ENCODE measurements at places on chromosomes 6 and 20.
A peak's percentile ranks its signal among the peaks of the same experiment; 100 is the strongest.

DNA sequence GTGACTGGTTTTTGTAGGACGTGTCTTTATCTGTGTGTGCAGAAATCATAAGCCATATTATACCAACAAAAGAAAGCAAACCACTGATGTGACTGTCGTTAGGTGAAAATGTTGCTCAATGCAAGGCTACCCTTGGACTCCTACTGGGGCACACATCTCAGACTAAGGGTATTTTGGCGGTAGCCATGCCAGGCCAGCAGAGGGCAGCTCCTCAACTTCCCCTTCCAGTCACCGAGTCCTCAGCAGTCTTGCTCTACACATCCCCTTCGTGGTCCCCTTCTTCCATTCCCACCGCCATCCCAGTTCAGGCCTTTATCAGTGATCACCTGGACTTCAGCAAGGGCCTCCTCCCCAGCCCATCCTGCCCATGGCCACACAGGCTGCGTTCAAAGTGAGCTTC lies 113.7 kb upstream of the GGTLC1 start:
- DNase-seq: no peak

DNA sequence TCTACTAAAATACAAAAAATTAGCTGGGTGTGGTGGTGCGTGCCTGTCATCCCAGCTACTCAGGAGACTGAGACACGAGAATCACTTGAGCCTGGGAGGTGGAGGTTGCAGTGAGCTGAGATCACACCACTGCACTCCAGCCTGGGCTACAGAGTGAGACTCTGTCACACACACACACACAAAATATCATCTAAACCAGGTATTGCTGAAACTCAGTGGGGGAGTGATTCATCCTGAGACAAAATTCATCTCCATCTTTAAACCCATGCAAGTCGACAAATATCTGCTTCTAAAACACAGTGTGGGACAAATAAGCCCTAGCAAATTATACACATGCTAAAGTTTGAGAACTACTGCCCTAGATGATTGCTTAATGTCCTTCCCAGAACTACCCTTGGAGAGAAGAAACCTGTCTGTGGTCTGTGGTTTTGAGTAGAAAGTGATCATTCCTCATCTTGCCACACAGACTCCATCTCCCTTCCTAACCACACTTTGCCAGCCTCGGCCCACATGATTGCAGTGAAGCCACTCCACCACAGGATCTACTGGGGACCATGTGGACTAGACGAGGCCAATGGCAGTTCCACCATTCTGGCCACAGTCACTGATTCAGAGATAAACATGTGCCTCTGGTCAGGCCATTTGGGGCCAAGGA lies 130.3 kb downstream of the OPRM1 start:
- no peak for DNase-seq

- DNase-seq: no peak
Observed at GRCh38 chr20:39974966-39975501, 714.0 kb downstream of the MAFB start.

DNA sequence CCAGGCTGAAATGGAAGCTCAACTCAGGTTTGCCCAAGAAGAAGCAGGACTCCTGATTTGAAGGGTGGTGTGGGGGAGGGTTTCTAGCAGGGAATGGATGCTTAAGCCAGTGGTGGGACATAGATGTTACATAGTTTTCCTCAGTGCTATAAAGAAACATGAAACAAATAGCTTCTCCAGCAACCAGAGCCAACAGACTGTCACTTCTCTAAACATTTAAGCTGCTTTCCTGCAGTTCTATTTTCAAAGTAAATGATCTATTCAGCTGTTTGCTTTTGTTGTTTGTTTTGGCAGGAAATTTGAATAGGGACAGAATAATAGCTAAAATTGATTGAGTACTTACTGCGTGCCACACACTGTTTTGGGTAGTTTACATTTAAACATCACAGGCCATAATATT lies 169.0 kb downstream of the UST start:
- no peak for DNase-seq

GRCh38 chr20:48772183-48772976 lies 55.4 kb downstream of the PREX1 start:
- peak; percentile 19 for DNase-seq

GRCh38 chr6:118735320-118735719 lies 83.9 kb upstream of the CEP85L start:
- no peak for DNase-seq

- no peak for DNase-seq
Observed at GRCh38 chr6:167031082-167031709, 32.0 kb downstream of the CEP43 start.

- DNase-seq: no peak
Observed at GRCh38 chr20:10826111-10826510, 152.3 kb upstream of the JAG1 start.

GRCh38 chr20:4427940-4428586 lies 293.6 kb upstream of the PRND start:
- DNase-seq: no peak

DNA sequence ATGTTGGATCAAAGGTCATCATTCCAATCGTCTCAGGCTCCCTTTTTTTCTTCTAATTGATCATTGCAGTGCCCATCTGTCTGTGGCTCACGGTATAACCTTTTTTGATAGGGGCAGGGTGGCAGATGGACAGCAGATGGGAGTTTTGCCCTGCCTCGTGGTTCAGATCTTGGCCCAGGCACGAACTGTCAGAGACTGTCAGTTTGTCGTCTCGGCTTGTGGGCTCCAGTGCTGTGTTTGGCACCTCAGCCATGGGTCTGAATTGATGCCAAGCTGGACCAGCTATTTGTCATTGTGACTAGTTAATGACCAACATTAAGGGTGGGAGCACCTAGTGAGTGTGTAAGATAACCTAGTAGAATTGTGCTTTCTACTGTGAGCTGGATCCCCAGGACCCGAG lies 197.6 kb downstream of the PRL start:
- DNase-seq: no peak

DNA sequence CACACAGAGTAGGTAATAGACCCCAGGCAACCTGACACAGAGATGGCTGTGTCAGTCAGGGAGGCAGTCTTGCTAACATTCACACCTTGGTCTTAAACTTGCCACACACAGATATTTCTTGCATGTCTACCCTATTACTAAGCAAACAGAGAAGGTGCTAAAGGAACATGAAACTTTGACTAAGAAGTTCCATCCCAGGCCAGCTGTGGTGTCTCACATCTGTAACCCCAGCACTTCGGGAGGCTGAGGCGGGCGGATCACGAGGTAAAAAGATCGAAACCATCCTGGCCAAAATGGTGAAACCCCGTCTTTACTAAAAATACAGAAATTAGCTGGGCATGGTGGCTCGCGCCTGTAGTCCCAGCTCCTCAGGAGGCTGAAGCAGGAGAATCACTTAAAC lies 222.4 kb upstream of the JARID2 start:
- no peak for DNase-seq

- DNase-seq: no peak
Observed at GRCh38 chr20:54221353-54221752, 13.5 kb downstream of the PFDN4 start.

GRCh38 chr6:89975991-89976693 lies 81.9 kb downstream of the GJA10 start:
- no peak for DNase-seq

DNA sequence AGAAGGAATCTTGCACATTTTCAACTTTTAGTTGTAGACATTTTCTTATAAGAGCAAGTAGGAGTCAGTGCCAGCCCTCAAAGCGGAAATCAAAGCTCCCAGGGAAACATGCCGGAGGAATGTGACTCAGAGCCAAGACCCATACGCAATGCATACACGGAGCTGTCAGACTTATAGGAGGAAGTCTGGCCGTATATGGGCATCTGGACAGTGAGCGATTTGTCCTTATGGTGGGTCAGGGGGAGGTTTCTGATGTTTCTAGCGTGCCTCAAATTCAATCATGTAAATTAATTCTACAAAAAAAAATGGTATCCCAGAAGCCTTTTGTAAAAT lies 3.6 kb upstream of the CCN2 start:
- DNase-seq: no peak

DNA sequence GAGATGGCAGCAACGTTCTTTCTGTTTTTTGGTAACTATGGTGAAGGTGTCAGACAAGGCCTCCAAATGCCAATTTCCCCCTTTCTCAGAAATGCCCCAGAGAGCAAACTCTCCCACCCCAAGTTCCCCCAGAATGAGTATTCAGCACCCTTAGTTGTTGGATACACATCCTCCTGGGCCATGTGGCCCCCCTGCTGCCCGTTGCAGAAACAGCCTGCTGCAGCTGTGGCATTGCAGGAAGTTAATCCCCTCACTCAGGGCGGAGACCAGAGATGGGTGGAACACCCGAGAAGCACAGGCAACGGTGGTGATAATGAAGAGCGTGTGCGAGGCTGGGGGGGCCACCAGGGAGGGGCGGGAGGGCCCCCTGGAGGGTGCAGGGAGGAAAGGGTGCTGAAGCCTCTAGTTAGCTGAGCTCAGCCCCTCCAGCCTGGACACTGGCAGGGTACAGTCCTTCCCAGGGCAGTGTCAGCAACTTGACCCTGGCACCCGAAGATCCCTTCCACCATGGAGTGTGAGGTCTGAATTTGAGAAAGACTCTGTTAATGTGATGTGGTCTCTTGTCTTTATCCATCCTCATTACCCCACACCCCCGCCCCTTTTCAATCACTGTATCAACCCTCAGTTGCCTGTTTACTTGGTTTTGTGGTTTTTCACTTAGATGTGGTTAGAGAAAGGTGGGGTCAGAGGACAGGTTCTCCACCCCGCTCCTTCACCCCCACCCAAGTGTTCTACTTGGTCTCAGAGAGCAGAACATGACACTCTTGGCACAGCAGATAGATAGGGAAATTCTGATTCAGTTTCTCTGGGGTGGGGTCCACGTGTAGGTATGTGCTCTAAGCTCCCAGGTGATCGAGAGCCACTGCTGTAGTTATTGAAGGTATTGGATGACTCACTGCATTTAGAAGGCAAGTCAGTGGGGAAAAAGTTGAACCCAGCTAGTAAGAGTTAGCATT lies 208.8 kb upstream of the SUPT3H start:
- no peak for DNase-seq

DNA sequence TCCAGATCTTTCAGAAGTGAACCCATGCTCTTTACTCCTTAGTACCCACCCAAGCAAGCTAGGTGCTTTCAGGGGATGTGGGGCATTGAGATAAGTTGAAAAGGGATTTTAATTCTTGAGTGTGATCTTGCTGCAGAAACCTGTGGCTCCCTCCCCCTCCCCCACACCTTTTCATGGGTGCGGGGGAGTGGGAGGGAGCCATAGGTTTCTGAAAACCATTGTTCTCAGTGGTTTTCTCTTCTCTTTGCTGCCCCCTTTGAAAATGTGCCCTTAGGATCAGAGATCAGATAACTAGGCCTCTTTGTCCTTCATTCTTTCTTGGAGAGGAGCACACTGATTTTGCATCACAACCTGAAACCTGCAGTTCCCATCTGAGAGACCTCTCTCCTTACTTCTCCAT lies 2.4 kb downstream of the PCSK2 start:
- DNase-seq: no peak

- no peak for DNase-seq
Observed at GRCh38 chr20:38131588-38132121, 33.4 kb downstream of the TGM2 start.

GRCh38 chr20:47338131-47338628 lies 18.3 kb downstream of the ZMYND8 start:
- DNase-seq: no peak

DNA sequence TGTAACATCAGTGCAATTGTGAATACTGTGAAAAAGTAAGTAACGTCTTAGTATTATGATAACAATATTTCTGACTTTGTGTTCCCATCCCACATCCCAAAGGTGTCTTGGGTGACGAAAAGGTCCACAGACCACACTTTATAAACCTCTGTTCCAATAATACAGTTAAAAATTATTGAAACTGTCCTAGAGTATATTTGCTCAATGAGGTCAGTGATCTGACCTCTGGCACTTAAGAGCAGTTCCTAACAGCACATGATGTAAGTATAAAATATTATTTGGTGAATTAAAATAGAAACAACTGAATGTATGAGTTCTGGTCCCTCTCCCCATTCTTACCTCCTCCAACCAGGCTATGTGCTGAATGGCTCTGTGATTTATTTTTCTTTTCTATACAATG lies 566.4 kb upstream of the MMS22L start:
- no peak for DNase-seq

GRCh38 chr6:118216751-118217150 lies 309.7 kb downstream of the SLC35F1 start:
- no peak for DNase-seq

DNA sequence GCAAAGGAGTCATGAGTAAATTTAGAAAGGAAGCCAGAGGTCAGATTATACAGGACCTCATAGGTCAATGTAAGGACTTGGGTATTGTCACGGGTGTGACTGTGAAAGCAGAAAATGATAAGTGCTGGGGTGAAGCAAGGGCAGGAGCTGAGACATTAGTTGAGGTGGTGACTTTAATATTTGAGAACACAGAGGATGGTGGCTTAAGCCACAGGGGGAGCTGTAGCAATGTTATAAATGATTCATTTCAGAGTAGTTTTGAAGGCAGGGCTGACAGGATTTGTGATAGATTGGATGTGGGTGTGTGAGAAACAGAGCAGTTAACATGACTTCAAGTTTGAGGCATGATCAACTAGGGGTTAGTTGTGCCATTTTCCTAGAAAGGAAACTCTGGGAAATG lies 659.9 kb downstream of the EPM2A start:
- no peak for DNase-seq

DNA sequence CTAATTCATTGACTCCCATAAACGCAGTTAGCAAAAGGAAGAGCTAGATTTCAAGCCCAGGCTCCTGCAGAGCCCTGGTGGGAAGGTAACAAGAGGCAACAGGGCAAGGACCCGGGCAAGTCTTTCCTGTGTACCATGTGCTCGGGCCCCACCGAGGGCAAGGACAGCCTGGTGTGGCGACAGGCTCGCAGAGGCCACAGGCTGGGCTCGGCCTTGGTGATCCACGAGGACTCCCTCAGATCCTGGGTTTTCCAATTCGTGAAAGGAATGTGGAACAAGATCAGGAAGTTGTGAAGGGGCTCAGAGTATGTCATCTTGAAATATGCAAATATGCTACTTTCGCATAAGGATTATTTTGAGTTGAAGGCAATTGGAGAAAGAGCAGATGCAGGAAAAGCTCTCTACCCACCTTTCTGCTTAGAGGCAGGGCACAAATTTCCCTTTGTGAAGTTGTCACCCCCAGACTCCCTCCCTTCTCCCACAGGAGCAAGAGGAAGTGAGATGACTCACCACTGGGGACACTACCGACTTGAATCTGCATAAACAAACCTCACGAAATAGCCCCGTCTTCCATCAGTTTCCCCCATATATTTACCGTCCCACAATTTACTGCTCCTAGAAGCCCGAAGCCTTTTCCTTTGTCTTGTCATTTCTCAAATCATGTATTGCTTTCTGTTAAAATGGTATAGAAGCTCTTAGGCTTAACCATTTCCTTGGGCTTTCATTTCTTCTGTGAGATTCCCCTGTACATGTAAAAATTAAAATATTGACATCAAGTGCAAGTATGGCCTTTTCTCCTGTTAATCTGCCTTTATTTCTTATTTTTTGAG lies 79.0 kb downstream of the PSMG4 start:
- DNase-seq: no peak
